Activated CD4-positive, alpha-beta T cell treated with anti-CD3 and anti-CD28 coated beads for 1 hour (primary cell): ENCODE measurements at places on chromosomes 6 and 20.

DNA sequence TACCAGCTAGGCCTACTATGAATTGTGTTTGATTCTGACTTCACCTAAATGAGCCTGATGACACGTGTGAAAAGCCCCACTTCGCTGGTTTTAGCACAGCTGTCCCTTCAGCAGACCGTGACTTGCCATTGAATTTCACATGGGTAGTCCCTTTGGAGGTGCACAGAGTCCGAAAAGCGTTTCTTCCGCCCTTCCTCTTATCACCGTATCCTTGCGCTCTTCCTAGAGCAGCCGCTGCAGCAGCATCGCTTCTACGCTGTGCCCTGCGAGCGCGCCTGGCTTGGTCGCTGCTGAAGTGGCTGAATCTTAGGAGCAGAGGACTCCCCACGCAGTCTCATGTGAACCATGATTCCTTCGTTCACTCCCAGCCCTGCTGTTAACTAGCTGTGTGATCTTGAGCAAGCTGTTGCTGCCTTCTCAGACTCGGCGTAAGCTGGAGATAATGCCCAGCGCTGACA lies 127.0 kb downstream of the PACRG start:
- no peak for DNase-seq

- no peak for DNase-seq
Measured at GRCh38 chr6:7424967-7425807, 35.6 kb downstream of the RIOK1 start.

GRCh38 chr20:34104059-34104458 lies 8.0 kb downstream of the EIF2S2 start:
- DNase-seq, result no peak

DNA sequence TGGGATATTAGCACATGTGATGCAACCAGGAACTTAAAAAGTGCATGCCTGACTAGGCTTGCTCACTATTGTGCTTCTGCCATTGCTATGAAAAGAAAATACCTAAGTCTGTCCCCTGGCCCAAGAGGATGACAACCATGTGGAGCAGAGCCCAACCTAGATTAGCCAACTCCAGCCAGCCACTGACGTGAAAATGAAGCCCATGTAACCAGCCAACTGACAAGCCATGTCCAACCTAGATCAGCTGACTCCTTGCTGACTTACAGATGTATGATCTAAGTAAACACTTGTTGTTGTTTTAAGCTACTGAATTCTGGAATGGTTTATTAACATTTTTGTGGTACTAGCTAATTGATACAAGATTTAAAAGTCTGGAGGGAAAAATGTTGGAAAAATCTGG lies 47.5 kb downstream of the PIGU start:
- DNase-seq, result no peak

- DNase-seq, result no peak
Measured at GRCh38 chr6:7954477-7955200, 44.1 kb upstream of the TXNDC5 start.

DNA sequence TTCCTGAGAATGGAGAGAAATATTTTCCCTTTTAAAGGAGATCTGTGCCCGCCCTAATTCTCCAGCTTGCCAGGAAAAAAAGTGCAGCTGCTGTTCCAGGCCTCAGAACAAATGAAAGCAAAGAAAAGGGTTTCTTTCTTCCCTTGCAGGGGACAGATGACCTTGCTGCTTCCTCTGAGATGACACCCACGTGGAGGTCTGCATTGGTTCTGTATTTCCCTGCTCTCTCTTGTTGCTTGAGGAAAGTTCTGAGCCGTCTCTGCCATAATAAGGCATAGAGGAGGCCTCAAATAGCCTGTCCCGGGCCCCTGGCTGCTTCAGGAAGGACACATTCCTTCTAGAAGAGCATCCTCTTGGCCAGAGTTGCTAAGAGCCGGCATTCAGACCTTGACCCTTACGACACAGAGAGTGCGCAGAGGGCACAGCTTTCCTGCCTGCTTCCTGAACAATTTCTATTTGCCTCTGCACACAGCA lies 501.8 kb upstream of the SULF2 start:
- DNase-seq, result no peak

DNA sequence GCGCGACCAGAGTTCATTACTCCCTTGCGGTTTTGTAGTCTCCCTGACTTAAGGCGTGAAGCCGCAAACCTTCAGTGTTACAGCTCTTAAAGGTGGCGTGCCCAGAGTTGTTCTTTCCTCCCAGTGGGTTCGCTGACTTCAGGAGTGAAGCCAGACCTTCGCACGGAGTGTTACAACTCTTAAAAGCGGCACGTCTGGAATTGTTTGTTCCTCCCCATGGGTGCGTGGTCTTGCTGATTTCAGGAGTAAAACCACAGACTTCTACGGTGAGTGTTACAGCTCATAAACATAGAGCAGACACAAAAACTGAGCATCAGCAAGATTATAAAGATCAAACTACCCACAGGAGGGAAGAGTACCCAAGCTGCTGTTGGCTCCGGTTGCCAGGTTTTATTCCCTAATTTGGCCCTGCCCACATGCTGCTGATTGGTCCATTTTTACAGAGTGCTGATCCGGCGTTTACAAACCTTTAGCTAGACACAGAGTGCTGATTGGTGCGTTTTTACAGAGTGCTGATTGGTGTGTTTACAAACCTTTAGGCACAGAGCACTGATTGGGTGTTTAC lies 10.4 kb downstream of the TMEM14C start:
- no peak for DNase-seq

DNA sequence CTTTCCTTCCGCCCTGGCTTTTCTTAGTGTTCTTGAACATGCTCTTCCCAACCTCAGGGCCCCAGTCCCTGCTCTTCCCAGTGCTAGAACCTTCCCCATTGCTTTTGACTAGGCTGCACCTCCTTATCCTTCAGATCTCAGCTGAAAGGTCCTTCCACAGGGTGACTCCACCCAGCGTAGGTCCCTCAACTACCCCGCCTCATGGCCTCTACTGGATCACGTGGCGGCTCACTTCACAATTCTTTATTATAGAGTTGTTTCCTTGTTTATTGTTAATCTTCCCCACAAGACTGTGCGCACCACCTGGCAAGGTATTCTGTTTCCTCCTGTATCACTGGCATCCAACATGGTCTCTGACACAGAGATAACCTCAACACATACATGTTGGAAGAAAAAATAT lies 31.2 kb downstream of the TTLL9 start:
- no peak for DNase-seq

DNA sequence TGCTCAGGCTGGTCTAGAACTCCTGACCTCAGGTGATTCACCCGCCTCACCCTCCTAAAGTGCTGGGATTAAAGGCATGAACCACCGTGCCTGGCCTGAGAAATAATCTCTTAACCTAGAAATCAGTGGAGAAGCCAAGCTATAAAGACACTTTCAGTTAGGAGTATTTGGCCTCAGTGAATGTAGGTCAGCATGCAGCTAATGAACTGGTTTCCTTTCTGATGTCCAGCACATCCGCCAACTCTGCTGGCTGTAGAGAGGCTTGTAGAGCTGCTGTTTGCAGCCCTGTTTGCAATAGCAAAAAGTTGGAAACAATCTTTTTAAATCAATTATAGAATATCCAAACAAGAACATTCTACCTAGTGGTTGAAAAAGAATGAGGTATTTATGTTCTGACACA lies 42.4 kb upstream of the ELOVL5 start:
- no peak for DNase-seq

GRCh38 chr6:161237176-161237575 lies 36.7 kb downstream of the AGPAT4 start:
- no peak for DNase-seq

- no peak for DNase-seq
Measured at GRCh38 chr6:119325559-119326265, 23.8 kb downstream of the MAN1A1 start.

DNA sequence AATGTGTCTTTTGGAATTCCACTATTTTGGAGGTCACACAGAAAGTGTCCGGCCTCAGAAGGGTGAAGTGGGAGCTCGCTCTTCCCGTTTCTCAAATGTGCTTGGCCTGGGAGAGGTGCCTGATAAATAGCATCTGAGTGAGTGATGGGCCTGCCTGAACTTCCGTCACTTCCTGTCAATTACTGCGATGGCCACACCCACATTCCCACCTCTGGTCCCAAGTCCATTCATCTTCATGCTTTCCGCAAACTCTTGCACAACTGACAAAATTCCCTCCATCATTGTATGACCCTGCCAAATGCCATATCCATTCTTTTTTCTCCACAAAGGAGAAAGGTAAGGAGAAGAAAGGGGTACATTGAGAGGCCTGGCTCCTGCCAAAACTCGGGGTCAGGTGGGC lies 169.0 kb downstream of the QKI start:
- DNase-seq, result no peak

- DNase-seq, result no peak
Measured at GRCh38 chr6:158500016-158500735, 59.7 kb upstream of the TMEM181 start.

GRCh38 chr6:134233180-134233955 lies 84.5 kb downstream of the SGK1 start:
- DNase-seq, result no peak

DNA sequence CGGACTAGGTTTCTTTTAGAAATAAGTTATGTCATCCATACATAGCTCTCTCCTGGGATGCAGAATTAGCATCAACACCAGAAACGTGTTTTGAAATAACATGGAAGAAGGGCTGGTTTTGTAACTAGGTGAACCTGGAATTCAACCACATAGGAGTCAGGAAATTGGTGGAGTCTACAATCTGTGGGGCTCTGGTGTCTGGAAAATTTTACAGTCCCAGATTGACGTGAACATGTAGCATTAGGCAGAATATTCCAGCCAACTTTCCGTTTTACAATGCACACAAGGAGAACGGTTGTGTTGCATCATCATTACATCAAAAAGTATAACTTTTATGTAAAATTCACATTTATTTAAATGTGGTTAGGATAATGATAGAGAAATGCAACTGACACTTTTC lies 1.9 kb downstream of the KCNQ5 start:
- no peak for DNase-seq

- no peak for DNase-seq
Measured at GRCh38 chr20:59075934-59076508, 33.4 kb upstream of the PRELID3B start.

GRCh38 chr20:58619864-58620431 lies 31.1 kb upstream of the STX16 start:
- DNase-seq, result no peak

- DNase-seq, result no peak
Measured at GRCh38 chr6:3561725-3562124, 104.9 kb upstream of the SLC22A23 start.

GRCh38 chr6:107690643-107691061 lies 133.5 kb downstream of the SCML4 start:
- no peak for DNase-seq

DNA sequence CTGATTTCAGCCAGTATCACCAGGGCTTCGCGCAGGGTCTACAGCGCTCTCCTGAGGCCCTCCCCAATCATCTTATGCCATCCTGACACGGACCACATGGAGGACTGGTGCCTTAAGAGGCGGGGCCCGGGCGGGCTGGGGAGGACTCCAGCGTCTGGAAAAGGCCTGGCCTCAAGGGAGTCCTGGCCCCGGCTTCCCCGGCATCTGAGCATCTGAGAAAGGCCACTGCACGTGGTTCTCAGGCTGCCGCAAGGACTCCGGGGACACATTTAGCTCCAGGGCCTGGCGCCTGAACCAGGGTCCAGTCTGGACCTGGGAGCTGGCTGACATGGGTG lies 21.4 kb downstream of the BHLHE23 start:
- no peak for DNase-seq

DNA sequence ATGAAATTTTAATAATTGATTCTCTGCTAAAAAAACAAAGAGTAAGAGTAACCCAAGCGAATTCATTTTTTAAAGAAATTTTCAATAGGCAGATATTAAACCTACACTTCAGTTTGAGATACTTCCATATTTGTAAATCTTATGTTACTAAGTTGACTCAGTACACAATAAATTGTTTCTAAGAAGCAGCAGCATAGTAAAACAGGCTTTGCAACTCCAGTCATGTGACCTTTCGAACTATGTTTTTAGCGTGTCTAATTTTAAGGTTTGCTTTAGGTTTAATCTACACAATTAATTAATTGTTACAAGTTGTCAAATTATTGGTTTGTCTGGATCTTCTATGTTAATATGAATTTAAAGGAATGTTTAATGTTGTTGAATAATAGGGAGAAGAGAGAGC lies 708.9 kb upstream of the CITED2 start:
- no peak for DNase-seq

DNA sequence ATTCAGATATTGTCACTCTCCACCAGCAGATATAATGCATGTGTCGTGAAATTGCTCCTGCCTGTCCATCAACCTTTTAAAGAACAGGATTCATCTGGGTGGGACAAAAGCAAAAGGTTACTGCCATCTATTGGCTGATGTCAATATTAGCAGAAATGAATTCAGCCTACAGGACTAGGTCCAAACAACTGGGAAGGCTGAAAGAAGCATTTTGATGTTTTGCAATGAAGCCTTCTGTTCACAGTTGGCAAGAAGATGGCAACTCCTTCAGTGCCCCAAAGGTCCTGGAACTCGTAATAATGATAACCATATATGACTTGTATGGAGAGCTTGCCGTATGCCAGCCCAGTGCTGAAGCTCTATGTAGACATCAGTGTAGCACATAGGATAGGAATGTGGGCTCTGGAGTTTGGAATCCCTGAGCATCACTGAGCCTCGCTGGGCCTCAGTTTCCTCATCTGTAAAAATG lies 7.5 kb downstream of the BCAS1 start:
- no peak for DNase-seq

DNA sequence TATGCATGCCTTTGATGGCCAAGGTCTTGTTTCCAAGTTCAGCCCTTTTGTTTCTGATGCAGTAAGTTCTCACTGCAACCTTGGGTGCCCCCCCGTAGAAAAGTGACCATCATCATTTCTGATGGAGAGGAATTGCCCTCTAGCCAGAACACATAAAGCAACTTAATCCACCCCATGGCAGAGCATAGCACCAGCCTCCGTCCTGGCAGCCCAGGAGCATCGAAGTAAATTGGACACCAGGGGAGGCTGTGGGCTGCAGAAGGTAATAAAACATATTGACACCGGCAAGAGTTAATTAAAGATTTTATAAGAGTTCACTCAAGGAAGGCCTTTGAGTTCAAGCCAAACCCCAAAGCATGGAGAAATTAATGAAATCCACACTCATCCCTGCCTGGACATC lies 39.2 kb upstream of the CST7 start:
- no peak for DNase-seq

GRCh38 chr20:63351811-63352591 lies 9.1 kb downstream of the CHRNA4 start:
- DNase-seq, result no peak

- DNase-seq, result no peak
Measured at GRCh38 chr20:23086056-23086566, at the start of gene CD93. Gene CD93, minus strand, starts transcription at chr20:23086324. Its CDS starts 132 bp downstream, at chr20:23086192.

DNA sequence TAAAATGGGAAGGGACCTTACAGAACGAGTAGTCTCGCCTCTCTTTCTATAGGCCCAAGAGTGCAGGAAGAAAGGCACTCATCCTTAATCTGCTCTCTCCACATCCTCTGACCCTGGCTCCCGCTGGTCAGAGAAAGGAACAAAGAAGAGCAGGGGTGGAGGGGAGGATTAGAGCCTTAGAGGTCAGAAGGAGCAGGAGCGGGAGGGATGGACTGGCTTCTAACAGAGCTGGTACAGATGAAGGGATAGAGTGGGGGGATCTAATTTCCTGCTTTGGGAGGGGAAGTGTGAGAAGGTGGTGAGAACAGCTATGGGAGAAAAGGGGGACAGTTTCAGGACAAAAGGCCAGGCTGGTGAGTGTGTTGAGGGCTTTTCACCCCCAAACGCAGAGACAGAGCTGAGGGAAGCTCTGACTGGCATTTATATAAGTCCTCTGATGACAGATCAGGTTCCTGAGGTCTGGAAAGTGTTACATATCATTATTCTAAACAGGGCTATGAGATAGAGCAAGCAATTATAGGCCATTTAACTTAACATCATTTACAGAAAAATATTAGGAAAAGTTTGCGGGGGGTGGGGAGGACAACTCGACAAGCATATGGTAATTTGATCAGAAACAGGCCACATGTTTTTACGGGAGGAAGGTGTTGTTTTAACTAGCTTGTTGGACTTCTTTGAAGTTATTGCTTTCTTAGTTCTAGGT lies 111.1 kb downstream of the FOXC1 start:
- DNase-seq, result no peak
